Kasumi-1 (cell line): ENCODE measurements at places on chromosomes 2 and 18.
A peak's percentile ranks its signal among the peaks of the same experiment; 100 is the strongest.

GRCh38 chr18:79577451-79578395, 101.9 kb upstream of the CTDP1 start:
- no peak for DNase-seq

- no peak for DNase-seq
Observed at GRCh38 chr2:125935559-125935958, 720.4 kb upstream of the GYPC start.

DNA sequence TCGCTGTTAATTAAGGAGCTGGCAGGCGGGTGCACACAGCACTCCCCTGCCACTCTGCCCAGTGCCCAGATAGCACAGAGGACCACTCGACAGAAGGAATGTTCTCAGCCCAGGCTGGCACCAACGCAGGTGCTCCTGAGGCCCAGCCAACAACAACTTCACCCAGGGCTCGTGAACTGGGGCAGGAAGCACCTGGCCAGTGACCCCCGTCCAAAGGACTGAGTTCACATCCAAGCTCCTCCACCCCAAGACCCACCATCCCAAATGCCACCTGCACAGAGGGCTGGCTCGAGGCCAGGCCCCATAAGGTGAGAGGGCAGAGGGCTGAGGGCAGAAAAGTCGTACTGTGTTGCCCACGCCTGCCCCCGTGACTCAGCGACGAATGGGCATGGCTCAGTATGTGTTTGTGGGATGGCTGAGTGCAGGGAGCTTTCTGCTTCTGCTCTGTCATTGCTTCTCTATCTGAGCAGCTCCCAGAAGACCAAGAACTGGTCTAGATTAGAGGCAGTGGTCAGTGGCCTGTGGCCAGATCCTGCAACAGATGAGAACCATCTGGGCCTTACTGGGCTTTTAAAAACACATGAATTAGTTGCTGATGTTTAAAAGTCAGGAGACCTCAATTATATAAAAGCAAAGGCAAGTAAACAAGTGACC, 68.4 kb downstream of the POLR1A start:
- peak; percentile 7 for DNase-seq

- DNase-seq, result no peak
Observed at GRCh38 chr2:204850581-204850980, 305.3 kb downstream of the PARD3B start.

DNA sequence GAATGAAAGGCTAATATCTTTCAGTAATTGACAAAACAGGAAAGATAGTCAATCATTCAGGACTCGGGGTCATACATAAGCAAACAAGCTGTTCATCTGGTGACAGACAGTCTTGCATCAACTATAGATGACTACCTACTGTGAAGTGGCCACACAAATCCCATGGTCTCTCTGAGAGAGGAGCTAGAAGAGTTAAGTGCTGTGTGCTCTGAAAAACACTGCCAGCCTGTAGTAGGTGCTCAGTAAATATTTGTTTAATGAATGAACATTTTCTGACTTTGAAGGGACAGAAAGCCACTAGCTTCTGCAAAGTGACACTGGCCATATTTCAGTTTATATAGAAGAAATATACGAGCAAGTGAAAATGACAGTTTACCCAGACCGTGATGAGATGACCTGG, 184.0 kb upstream of the CHAC2 start:
- no peak for DNase-seq

GRCh38 chr2:176638167-176639015, 369.1 kb downstream of the MTX2 start:
- DNase-seq, result peak; percentile 74

DNA sequence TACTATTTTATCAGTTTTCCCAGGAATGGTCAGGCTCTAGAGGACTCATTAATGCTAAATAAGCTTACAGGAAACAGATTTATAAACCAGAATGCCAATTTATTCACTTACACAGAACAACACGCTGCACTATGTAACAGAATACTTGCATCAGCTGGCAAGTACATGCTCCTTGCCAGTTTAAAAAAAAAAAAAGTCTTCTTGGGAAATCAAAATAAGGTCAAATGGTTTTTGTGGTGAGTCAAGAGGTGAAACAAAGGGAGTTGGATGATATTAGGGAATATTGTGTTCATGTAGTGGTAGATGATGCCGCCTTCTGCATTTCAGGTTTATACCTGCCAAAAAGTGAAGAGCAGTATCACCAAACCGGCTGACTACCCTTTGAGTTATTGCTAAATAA, 1322.1 kb upstream of the ZEB2 start:
- DNase-seq, result no peak

- peak; percentile 41 for DNase-seq
Observed at GRCh38 chr2:95261602-95262001, 12.6 kb upstream of the PROM2 start.

GRCh38 chr18:8754995-8755960, 49.9 kb downstream of the MTCL1 start:
- DNase-seq, result no peak

- DNase-seq, result no peak
Observed at GRCh38 chr2:67008155-67008554, 389.0 kb upstream of the ETAA1 start.

GRCh38 chr2:128624956-128625355, 306.3 kb upstream of the HS6ST1 start:
- no peak for DNase-seq

DNA sequence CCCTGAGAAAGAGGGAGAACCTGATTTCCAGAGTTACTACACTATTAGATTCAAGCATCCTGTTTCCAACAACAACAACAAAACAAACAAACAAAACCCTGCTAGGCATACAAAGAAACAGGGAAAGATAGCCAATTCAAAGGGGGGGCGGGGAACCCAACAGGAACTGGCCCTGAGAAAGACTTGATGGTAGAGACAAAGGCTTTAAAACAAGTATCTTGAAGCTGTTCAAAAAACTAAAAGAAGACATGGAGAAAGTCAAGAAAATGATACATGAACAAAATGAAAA, 147.1 kb downstream of the THADA start:
- no peak for DNase-seq

DNA sequence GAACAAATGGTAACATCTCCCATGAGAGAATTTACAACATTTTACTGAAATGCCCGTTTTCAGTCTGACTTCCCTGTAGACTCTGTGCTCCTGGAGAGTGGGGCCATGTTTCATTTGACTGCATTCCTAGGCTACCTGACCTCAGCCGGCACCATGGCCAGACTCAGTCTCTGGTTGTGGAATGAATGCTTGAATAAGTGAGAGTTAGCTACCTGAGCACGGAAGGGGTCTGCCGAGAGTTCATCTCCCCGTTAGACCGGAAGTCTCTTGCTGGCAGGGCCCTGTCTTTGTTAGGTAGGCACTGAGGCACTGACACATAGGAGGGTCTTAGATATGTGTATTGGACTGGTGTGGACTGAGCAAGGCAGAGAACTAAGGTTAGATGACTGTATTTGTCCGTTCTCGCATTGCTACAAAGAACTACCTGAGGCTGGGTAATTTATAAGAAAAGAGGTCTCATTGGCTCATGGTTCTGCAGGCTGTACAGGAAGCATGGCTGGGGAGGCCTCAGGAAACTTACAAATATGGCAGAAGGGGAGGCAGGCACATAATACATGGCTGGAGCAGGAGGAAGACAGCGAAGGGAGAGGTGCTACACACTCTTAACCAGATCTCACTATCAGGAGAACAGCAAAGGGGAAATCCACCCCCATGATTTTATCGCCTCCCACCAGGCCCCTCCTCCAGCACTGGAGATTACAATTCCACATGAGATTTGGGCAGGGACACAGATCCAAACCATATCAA, 271.2 kb downstream of the GLI2 start:
- no peak for DNase-seq

DNA sequence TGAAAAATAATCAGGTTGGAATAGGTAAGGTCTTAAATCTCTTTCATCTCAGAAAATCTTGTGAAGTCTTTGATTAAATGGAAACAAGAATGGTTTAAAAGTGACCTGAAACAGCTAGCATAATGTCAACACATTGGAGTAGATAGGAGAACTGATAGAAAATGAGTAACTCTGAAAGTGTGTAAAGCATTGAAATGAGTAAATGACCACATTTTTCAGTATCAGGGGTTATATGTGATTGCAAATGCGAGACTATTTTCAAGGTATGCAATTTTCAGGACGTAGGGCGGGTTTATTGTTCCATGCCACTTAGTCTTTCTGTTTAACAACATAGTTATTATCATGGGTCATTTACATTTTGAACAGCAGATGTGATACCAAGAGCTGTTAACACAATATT, 1383.2 kb downstream of the LRP1B start:
- DNase-seq, result no peak

- no peak for DNase-seq
Observed at GRCh38 chr2:146451972-146452371, 1392.9 kb upstream of the ACVR2A start.

- no peak for DNase-seq
Observed at GRCh38 chr2:176934869-176935415, 277.7 kb upstream of the HNRNPA3 start.

GRCh38 chr18:14969500-14969899, 221.5 kb downstream of the ANKRD30B start:
- no peak for DNase-seq

GRCh38 chr18:39318462-39318861, 1752.9 kb upstream of the CELF4 start:
- DNase-seq, result no peak

DNA sequence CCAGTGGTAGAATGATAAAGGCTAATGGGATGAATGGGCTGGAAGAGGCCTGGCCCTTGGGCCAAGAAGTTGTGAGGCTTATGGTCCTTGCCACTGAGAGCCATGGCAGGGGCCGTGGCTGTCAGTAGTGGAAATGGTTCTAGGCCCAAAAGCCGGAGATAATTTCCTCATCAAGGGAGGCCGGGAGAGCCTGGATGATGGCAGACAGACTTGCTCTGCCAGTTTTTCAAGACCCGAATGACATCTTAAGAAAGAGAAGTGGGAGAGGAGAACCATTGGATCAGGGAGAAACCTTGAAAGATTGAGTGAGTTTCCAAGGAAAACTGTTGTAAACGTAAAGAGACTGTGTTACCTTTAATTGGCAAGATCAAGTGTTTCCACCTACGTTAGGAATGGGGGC, 46.3 kb upstream of the VPS54 start:
- no peak for DNase-seq

- no peak for DNase-seq
Observed at GRCh38 chr2:127314193-127314988, 20.4 kb upstream of the ERCC3 start.

DNA sequence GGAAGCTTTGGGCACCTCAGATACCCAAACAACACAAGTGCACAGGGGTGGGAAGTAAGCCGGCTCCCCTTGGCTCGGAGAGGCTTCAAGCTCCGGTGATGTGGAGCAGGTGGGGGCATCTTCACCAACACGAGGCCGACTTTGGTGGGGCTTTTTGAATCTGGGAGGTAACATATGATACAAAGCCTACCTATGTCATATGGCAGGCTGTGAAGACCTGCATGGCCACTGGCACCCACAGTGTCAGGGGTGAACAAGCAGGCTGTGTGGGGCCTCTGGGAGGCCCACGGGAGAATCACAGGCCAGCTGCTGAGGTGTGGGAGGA, 109.0 kb downstream of the EIPR1 start:
- no peak for DNase-seq

GRCh38 chr2:216406826-216407225, 5.5 kb upstream of the SMARCAL1 start:
- DNase-seq, result no peak

DNA sequence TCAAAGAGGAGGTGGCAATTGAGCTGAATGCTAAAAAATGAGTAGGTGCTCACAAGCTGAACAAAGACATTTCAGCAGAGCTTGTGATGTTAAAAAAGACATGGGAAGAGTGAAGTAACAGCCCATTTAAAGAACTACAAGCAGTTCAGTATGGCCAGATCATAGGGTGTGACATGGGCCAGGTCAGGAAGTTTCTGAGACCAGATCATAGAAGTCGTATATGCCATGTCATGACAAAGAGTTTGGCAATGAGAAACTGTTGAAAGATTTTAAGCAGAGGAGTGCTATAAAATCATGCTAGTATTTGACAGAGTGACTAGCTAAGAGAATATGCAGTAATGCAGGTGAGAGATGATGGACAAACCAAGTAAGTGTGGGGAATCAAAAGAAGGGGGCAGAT, 7.3 kb upstream of the PELI1 start:
- DNase-seq, result no peak

GRCh38 chr2:205461169-205461568, 221.1 kb upstream of the NRP2 start:
- DNase-seq, result no peak

GRCh38 chr2:241902357-241902991, 32.9 kb downstream of the RTP5 start:
- DNase-seq, result no peak

DNA sequence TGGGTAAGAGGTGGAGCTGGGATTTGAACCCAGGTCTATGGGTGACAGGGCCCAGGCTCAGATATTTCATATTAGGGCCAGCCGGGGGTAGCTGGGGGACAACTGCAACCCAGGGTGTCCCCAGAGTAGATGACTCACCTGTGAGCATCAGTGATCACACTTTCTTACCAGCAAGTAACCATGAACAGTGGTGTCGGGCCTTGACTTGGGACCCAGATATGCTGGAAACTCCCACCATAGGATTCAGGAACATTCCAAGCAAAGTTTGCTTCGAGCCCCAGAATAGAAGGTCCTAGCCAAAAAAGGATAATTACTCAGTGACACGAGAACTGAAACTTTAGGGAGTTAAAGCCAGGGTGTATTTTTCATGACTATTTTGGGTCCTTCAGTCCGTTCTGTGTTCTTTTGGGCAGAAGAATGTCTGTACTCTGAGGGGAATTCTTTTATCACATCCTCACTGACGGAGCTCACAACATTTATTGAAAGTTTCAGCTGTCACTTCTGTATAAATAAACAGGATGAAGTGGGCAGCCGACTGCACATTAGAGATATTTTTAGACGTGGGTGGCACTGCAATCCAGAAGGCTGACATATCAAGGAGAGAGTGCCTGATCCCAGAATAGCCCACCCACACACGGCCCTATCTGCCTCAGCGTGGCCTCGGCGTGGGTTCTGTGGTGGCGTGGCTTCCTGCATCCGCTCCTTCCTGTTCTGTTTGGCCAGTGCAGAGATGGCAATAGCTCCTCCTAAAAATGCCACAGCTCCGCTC, 45.6 kb downstream of the RAMP1 start:
- DNase-seq, result peak; percentile 4

DNA sequence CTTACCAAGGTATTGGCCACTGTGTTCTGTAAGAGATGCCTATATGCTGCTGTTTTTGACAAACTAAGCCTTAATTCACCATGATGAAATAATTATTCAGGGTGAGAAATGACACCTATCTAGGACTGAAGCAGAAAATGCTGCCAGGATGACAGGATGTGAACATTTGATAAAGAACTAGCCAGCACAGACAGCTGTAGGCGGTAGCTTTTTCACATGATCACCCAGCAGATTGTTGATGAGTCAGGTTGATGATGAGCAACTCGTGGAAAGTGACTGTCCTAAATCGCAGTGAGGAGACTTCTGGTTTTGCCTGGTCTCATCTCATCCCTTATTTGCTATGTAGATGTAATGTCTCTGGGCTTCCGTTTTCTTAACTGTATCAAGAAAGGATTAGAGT, 144.1 kb downstream of the PRPF40A start:
- DNase-seq, result peak; percentile 89
